ENCODE measurements at places on chromosomes 5 and 9.

DNA sequence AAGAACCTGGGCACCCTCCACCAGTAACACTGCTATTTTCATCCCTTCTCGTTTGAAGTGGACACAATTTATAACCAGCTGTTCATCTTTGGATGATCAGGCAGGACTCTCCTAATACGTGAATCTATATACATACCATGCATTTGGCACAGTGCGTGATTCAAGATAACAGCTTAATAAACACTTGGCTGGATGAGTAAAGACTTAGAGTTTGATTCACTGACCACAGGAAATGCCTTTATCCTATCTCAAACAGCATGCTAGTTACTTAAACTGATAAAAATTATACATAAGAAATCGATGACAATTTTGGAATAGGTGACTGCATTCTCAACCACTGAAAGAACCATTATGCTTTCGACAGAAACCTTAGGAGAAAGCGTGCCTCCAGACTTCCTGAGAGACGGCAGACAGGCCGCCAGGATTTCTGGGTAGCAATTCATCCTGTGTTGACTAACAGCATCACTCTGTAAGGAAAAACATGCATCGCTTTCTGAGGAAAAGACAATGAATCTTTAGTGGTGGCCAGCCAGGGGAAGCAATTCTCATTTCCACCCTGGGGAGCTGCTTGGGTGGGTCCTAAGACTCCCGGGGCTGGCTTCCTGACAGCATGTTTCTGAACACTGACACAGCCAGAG lies 9.7 kb downstream of the MRPL36 start:
- DNase-seq, result no peak

DNA sequence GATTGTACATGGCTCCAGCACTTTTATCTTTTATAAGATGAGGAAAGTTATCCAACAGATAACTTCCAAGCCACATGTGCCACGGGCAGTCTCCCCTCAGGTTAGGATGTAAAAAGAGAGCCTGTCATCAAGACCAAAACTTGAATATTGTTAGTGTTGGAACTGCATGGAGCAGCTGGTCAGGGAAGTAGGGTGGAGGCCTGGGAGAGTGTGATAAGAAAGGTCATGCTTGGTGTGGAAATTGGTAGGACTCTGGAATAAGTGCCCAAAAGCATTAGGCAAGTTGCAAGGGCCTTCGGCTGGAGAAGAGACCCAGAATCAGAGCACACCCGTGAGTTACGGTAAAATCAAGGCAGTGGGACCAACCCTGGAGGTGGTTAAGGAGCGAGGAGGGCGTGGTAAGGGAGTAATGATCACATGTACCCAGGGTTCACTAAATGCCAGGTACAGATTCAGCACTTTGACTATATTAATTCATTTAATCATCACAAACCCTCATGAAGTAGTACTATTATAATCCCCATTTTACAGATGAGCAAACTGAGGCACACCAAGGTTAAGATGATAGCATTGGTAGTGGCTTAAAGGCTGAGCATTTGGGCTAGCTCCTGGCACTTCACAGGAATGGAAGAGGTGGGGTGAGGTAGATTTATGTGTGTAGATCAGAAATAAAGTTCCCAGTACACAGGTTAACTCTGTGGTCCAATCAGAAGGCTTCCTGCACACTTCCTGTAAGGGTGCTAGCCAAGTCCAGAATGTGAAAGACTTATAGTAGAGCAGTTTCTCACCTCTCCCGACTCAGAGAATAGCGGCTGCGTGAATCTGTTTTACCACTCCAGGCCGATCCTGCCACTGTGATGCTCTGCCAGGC lies 96.5 kb upstream of the ZNF608 start:
- no peak for DNase-seq

DNA sequence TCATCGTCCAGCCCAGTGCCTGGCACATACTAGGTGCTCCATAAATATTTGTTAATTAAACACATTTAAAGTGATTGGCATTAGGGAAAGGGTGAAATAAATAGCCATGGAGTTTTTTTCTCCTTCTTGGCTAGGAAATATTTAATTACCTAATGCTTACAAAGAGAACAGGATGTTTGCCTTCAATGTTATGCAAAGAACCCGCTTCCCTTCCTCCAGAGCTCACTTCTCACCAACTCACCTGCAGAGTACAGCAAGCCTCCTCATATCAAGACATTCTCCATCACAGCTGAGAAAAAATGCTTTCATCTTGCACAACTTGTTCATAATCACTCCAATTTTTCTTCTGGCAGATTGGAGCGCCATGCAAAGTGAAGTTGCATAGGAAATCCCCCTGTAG lies 161.7 kb upstream of the STK32A start:
- DNase-seq, result no peak

DNA sequence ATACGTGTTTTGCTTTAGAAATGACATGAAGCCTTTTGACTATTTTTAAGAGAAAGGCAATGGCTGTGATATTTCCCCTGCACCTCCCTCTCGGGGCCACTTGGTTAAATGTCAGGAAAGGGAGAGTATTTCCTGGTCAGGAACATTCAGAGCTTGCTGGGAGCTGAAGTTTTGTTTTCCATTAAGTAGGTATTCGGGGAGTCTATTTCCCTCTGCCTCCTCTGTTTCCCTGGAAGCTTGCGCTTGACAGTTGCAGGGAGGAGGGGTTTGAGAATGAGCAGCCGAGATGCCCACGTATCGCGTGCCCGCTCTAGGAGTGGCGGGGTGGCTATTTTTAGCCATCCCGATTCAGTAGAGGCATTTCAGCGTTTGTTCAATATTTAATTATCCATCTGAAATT lies 6.7 kb downstream of the DAB2IP start:
- no peak for DNase-seq

- no peak for DNase-seq
Observed at GRCh38 chr5:36728697-36729543, 122.5 kb downstream of the SLC1A3 start.

GRCh38 chr5:32740651-32741050 lies 29.5 kb downstream of the NPR3 start:
- DNase-seq, result no peak

DNA sequence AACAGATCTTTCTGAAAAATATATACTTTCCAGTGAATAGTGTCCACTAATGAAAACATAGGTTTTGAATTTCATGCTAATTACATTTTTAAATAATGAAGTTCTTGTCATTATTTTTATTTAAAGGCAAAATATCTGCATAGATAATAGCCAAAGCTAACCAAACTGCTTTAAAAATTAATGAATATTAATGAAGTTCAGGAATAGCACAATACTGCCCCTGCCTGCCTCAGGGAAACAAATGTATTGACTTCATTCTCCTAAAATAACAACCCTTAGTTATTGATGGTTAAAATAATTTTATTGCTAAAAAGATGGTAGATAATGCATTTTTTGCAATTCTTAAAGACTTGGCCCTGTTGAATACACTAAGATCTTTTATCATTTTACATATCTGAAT lies 103.6 kb upstream of the SSBP2 start:
- no peak for DNase-seq

DNA sequence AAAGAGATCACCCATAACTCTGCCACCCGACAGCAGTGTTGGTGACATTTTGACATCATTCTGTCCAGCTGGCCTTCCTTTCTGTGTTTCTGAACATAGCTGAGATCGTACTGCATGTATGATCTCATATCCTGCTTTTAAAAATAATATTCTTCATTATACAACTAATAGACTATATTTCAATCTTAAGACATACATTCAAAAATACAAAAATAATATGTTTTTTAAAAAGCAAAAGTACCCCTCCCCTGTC lies 47.7 kb upstream of the RPL26L1 start:
- no peak for DNase-seq

DNA sequence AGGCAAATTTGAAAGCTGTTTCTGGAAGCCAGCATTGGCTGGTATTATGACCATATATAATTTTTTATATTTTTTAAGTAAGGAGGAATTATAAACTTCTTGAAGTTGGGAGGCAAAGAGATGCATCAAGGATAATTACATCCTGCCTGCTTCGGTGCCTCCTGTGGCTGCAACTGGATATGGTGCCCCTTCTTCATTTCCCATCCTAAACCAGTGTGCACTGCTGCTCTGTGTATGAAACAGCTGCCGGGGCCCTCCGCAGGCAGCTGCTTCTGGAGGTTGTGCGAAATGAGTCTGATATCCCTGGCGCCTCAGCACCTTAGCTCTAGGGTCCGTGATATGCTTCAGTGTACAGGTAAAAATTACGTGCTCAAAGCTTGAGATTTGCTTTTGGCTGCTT lies 304.2 kb downstream of the ENC1 start:
- DNase-seq, result no peak

DNA sequence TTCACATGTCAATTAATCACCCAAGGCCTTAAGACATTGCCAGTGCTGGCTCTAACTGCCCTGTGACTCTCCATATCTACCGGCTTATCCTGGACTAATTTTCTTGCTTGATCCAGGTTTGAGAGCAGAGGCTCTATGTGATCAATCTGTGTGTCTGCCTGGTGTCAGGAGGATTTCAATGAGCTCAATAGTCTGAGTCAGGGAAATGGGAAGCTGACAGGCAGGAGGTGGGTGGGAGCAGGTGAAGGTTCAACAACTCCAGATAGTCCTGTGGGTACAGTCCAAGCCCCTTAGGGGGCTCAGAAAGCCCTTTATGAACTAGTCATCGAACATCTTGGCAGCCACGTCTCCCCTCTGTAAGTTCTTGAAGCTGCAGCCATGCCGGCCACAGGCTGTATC lies 72.2 kb downstream of the SHB start:
- DNase-seq, result no peak

DNA sequence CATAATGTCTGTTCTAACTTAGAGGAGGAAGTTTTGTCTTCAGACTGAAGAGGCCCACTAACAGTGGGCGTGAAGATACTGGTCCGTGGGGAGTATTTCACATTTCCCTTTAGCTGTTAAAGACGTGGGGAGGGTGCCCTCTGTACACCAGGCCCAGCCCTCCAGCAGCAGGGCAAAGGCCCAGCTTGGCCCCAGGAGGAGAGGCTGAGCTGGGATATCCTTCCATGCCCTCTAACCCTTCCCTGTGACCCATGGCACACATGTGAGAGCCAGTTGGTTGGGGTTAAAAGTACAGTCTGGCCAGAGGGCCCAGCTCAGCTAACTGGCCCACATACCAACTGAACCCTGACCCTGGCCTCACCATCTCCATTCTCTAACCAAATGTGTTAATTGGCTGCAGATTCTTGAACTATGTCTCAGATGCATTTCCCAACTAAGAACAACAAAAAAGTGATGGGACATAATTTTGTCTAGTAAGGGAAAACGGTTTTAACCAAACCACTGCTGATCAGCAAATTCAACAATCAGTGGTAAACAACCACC lies 74.4 kb downstream of the LHFPL2 start:
- DNase-seq, result no peak

DNA sequence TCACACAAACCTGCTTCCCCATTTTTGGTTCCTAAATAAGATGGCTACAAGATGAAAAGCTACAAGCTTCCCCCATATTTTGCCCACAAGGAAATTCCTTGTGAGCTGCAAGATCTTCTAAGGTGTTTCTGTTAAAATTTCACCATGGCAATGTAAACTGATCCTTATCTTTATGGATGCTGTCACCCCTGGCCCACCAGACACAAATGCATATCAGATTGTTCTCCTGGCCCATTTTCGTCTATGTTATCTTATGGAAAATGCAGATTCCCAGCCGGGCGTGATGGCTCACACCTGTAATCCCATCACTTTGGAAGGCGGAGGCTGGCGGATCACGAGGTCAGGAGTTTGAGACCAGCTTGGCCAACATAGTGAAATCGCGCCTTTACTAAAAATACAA lies 65.1 kb upstream of the IL6ST start:
- no peak for DNase-seq

Data from left forelimb (tissue), 1 donor.